Heart left ventricle (tissue), 16 donors: ENCODE measurements at places on chromosomes 6 and 20. TPM values are rescaled to one million over a fixed set of nuclear protein-coding genes. Genes with fewer than 3 reads are reported as not detected.

DNA sequence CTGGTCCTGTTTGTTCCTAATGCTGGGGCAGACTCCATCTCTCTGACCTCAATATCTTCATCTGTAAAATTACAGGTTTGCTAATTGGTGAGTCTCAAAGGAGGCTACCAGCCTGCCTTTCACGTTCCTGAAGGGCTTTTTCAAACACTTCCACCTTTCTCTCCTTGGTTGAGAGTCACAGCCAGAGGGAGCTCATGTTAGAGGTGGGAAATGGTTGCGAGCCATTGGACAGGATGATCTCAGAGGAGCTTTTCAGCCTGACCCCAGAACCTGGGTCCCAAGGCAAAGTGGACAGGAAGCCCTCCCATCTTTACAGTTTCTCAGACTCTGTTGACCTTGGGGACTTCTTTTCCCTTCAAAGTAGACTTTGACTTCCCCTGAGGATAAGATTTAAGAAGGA, 37.6 kb downstream of the NDUFAF5 start:
- H3K36me3 ChIP-seq = peaks cover 14% of the 10 kb centered on the region
- no peak for DNase-seq
- H3K27ac ChIP-seq = no peak overlapping the region
- no peaks in the 10 kb centered on the region for H3K27me3 ChIP-seq

DNA sequence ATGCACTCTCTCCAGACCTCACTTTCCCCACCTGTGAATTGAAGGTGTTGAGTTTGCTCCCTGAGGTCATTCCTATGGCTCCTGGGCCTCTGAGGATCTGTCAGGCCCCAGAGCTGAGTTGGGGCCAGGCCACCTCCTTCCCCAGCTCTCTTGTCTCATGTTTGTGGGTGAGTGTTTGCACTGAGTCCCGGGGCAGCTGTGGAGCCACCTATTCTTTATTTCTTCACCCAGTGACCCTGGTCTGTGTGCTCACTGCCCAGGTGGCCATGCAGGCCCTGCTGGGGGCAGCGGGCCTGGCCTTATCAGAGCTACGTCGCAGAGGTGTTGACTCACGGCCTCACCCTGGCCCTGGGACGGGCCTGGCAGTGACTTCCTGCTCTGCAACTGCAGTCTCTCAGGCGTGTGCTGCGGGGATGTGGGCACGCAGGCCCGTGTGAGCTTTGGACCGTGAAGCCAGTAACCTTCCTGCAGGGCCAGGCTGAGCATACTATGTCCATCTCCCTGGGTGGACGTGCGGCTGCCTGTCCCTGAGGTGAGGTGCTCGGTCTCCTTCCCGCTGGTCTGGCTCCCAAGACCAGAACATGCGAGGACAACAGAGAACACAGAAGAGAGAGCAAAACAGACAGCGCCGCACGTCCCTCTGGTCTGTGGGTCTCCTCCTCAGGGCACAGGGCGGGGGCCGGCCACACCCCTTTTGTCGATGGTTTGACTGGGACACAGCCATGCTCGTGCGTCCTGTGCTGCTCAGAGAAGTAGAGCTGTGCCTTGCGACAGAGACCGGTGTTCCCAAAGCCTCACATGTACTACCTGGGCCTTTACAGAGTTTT, 12.1 kb downstream of the TMEM181 start:
- no peak for DNase-seq
- H3K4me1 ChIP-seq = no peaks in the 10 kb centered on the region
- H3K27me3 ChIP-seq = no peaks in the 10 kb centered on the region
- H3K4me3 ChIP-seq = no peak overlapping the region
- no peak overlapping the region for H3K27ac ChIP-seq

DNA sequence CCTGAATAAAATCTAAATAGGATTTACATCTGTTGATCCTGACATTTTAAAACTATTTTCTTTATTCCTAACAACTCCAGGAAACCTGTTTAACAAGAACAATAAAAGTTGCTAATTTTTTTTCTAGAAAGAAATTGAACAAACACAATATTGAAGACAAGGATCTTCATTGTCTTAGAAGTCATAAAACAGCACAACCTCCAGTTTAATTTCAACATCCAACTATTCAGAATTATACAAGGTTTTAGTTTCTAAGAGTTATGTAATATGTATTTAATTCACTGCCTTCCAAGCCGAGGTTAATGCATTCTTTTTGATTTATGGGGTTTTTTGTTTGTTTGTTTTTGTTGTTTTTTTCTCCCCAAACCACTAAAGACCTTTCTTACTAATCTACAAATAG, 7.2 kb downstream of the BMP5 start:
- no peak overlapping the region for H3K27ac ChIP-seq
- H3K4me3 ChIP-seq = no peak overlapping the region
- H3K27me3 ChIP-seq = no peaks in the 10 kb centered on the region
- no peak for DNase-seq

- H3K36me3 ChIP-seq = peaks cover 7% of the 10 kb centered on the region
- H3K4me3 ChIP-seq = no peak overlapping the region
- H3K27me3 ChIP-seq = no peaks in the 10 kb centered on the region
- DNase-seq = no peak
Measured at GRCh38 chr20:17651129-17651759, 30.8 kb downstream of the RRBP1 start.

- no peak for DNase-seq
- no peak overlapping the region for H3K27ac ChIP-seq
- no peak overlapping the region for H3K4me3 ChIP-seq
Measured at GRCh38 chr6:53938810-53939209, 144.0 kb downstream of the LRRC1 start.

GRCh38 chr6:98470821-98471220, 363.6 kb upstream of the POU3F2 start:
- H3K4me1 ChIP-seq = no peaks in the 10 kb centered on the region
- H3K36me3 ChIP-seq = no peaks in the 10 kb centered on the region
- no peak for DNase-seq
- H3K27me3 ChIP-seq = no peaks in the 10 kb centered on the region

DNA sequence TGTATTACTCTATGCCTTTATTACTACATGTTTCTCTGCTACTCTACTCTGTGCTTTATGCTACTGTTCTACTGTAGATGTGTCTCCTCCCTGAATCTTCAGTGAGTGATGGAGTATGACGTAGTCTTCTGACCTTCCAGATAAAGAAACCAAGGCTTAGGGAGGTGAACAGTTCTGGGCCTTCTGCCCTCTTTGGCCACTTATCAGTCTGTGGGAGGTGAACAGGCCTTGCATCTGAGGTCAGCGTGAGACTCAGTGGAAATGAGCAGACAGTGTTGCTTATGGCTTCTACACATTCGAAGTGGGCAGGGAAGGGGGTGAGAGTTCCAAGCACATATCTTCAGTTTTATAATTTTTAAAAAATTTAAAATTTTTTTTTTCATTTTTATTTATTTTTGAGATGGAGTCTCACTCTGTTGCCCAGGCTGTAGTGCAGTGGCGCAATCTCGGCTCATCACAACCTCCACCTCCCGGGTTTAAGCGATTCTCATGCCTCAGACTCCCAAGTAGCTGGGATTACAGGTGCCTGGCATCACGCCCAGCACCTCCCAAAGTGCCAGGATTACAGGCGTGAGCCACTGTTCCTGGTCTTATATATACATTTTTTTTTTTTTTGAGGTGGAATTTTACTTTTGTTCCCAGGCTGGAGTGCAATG, 24.2 kb downstream of the MYBL2 start:
- H3K36me3 ChIP-seq = no peaks in the 10 kb centered on the region
- H3K4me3 ChIP-seq = no peak overlapping the region
- no peaks in the 10 kb centered on the region for H3K27me3 ChIP-seq
- DNase-seq = no peak
- H3K4me1 ChIP-seq = no peaks in the 10 kb centered on the region

- no peaks in the 10 kb centered on the region for H3K36me3 ChIP-seq
- H3K27me3 ChIP-seq = peaks cover 26% of the 10 kb centered on the region
- H3K4me1 ChIP-seq = no peaks in the 10 kb centered on the region
- H3K27ac ChIP-seq = no peak overlapping the region
Measured at GRCh38 chr20:63120808-63121090, 95.2 kb downstream of the YTHDF1 start.

DNA sequence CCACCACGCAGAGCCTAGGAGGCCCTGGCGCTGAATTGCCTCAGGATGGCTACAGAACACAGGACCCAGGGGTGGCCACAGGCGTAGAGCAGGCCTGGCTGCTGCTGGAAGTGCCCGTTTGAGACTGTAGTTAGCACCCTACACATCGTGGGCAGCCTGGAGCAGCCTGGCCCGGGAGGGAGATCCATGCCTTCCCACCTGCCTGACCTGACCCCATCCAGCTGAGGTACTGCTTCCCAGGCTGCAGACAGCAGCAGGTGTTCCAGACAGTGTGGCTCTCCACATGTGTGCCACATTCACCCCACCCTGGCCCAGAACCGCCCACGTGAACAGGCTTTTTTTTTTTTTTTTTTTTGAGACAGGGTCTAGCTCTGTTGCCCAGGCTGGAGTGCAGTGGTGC, 20.9 kb upstream of the MAP1LC3A start:
- peaks cover 19% of the 10 kb centered on the region for H3K36me3 ChIP-seq
- H3K4me1 ChIP-seq = peaks cover 6% of the 10 kb centered on the region
- DNase-seq = peak; percentile 8
- H3K4me3 ChIP-seq = no peak overlapping the region

- H3K27ac ChIP-seq = no peak overlapping the region
- no peaks in the 10 kb centered on the region for H3K36me3 ChIP-seq
- no peaks in the 10 kb centered on the region for H3K27me3 ChIP-seq
- H3K4me1 ChIP-seq = no peaks in the 10 kb centered on the region
Measured at GRCh38 chr6:11339380-11339779, 106.9 kb upstream of the NEDD9 start.

DNA sequence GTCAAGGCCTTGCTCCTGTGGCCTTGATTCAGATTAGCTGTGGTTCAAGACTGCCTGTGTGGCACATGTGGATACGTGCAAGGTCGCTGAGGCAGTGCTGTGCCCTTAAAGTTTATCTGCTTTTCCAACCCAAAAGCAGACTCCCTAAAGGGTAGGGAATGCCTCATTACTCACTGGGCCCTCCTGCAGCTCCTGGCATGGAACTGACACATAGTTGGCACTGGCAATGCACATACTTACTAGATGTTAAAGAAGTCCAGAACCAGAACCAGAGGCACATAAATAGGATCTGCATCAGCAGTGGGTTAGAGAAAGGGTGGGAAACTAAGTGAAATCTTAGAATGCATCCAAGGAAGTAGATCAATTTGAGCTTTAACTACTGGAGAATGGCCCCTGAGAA, 90.6 kb upstream of the MLN start:
- peaks cover 5% of the 10 kb centered on the region for H3K4me1 ChIP-seq
- no peak for DNase-seq
- no peak overlapping the region for H3K4me3 ChIP-seq

GRCh38 chr20:52160049-52160570, 31.5 kb downstream of the ZFP64 start:
- no peak overlapping the region for H3K27ac ChIP-seq
- H3K4me3 ChIP-seq = no peak overlapping the region
- H3K4me1 ChIP-seq = no peaks in the 10 kb centered on the region
- H3K27me3 ChIP-seq = no peaks in the 10 kb centered on the region
- no peak for DNase-seq
- H3K36me3 ChIP-seq = no peaks in the 10 kb centered on the region

GRCh38 chr6:45375449-45375848, 2.3 kb downstream of the SUPT3H start:
- H3K27me3 ChIP-seq = no peaks in the 10 kb centered on the region
- no peak overlapping the region for H3K4me3 ChIP-seq
- peaks cover 23% of the 10 kb centered on the region for H3K4me1 ChIP-seq
- no peak for DNase-seq
- no peak overlapping the region for H3K27ac ChIP-seq

DNA sequence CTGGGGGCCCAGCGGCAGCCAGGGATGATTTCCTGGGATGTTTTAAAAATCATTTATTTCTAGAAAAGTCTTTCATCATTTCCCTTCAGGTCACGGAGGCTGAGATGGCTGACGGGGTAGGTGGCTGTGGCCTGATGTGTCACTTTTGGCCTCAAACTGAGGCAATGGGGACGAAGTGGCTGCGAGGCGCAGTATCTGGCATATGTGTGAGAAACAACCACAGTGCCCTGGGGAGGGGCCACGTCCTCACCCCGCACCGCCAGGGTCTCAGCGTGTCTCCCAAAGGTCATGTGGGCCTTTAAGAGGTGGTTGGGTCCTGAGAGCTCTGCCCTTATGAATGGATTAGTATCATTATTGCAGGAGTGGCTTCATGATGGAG, 120.0 kb downstream of the CEBPB start:
- H3K27me3 ChIP-seq = no peaks in the 10 kb centered on the region
- H3K4me1 ChIP-seq = peaks cover 50% of the 10 kb centered on the region
- H3K27ac ChIP-seq = no peak overlapping the region
- no peak for DNase-seq

- H3K36me3 ChIP-seq = no peaks in the 10 kb centered on the region
- no peaks in the 10 kb centered on the region for H3K27me3 ChIP-seq
- H3K4me1 ChIP-seq = no peaks in the 10 kb centered on the region
- DNase-seq = no peak
- H3K4me3 ChIP-seq = no peak overlapping the region
- no peak overlapping the region for H3K27ac ChIP-seq
Measured at GRCh38 chr20:8321001-8321400, 188.9 kb downstream of the PLCB1 start.

- H3K27me3 ChIP-seq = no peaks in the 10 kb centered on the region
- H3K27ac ChIP-seq = no peak overlapping the region
- no peak overlapping the region for H3K4me3 ChIP-seq
- no peak for DNase-seq
Measured at GRCh38 chr6:88480816-88481215, 314.7 kb upstream of the CNR1 start.

DNA sequence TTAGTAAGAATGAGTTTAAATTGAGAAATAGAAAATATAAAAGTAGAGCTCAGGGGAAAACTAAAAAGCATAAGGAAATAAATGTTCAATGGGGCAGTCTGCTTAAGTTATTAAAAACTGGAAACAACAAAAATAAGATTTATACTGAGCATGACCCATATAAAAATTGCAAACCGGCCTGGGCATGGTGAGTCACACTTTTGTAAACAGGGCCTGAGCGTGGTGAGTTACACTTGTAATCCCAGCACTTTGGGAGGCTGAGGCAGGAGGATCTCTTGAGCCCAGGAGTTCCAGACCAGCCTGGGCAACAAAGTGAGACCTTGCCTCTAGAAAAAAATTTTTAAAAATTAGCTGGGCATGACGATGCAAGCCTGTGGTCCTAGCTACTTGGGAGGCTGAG, 74.6 kb downstream of the TMEM244 start:
- H3K27ac ChIP-seq = no peak overlapping the region
- DNase-seq = no peak
- no peaks in the 10 kb centered on the region for H3K36me3 ChIP-seq

GRCh38 chr6:39908838-39909583, 25.3 kb downstream of the MOCS1 start:
- H3K4me1 ChIP-seq = no peaks in the 10 kb centered on the region
- DNase-seq = no peak
- no peak overlapping the region for H3K4me3 ChIP-seq
- no peak overlapping the region for H3K27ac ChIP-seq

RBBP8NL gene
- total RNA-seq = not detected

FRMD1 gene
- not detected for total RNA-seq

ZNF831 gene
- 0.05 TPM for total RNA-seq

CST2 gene
- not detected for total RNA-seq

CCN5 gene
- 28.7 TPM for total RNA-seq

MCCD1 gene
- total RNA-seq = not detected

OSTM1 gene
- 54.5 TPM for total RNA-seq

POM121L2 gene
- total RNA-seq = not detected

GPX5 gene
- total RNA-seq = not detected

LHFPL5 gene
- total RNA-seq = not detected

ARHGAP40 gene
- total RNA-seq = not detected

TNF gene
- total RNA-seq = 0.38 TPM
